IPS DF 19.7 (cell line): ENCODE measurements at places on chromosomes 2 and 18.

DNA sequence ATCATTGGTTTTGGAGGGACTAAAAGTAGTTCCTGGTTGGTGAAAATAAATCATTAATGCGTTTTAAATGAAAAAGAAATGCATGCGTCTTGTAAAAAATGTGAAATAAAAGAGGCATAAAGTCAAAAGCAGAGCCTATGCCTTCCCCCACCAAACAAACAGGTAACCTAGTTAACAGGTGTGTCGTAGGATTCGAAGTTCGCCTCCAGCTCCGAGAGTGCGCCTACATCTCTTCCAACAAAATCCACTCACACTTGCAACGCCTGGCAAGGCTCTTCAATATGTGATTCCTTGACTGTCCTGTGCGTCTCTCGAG, 677 bp upstream of the SMAD4 start:
- DNase-seq = no peak

DNA sequence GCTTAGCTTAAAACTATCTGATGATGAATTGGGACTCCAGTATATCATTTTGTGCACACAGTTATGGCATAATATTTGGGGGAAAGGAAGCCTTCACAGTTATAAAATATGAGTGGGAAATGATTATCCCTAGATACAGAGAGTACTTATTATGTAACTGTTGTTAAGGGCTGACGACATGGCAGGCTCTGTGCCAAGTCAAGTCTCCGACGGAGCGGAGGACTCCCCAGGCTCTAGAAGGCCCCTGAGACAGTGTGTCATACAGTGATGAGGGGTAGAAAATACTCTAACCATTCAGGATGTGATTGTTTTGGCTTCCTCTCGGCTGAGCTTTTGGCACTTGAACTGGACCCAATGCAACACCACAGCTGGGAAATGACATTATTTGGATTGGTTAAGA, 211.8 kb downstream of the SLC8A1 start:
- DNase-seq = no peak

- DNase-seq = no peak
Measured at GRCh38 chr2:169761251-169761969, 27.8 kb downstream of the KLHL23 start.

DNA sequence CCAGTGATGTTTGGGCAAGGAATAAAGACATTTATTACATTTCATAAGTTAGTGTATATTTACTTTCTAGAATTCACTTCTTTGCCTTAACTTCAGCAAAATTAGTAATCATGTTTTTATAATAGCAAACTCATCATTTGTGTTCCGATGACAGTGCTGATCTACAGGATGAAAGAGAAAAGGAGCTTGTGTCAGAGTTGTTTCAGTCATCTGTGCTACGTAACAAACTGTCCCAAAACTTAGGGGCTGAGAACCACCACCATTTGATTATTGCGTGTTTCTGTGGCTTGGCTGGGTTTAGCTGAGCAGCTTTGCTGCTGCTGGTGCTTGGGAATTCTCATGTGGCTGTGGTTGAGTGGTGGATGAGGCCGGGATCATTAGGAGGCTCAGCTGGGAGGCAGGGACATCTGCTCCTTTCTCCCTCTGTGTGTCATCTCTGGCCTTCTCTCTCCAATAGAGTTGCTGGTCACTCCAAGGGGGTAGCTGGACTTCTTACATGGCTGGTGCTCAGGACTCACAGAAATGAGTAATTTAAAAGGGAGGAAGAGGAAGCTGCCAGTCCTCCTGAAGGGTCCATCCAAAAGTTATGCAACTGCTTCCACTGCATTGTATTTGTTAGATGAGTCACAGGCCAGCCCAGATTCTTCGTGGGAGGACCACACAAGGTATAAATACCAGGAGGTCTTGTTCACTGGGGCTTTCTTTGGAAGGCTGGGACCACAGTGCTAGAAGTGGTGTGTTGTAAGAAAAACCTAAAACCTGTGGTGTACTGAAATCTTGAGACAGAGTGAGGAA, 43.4 kb upstream of the HAAO start:
- no peak for DNase-seq

DNA sequence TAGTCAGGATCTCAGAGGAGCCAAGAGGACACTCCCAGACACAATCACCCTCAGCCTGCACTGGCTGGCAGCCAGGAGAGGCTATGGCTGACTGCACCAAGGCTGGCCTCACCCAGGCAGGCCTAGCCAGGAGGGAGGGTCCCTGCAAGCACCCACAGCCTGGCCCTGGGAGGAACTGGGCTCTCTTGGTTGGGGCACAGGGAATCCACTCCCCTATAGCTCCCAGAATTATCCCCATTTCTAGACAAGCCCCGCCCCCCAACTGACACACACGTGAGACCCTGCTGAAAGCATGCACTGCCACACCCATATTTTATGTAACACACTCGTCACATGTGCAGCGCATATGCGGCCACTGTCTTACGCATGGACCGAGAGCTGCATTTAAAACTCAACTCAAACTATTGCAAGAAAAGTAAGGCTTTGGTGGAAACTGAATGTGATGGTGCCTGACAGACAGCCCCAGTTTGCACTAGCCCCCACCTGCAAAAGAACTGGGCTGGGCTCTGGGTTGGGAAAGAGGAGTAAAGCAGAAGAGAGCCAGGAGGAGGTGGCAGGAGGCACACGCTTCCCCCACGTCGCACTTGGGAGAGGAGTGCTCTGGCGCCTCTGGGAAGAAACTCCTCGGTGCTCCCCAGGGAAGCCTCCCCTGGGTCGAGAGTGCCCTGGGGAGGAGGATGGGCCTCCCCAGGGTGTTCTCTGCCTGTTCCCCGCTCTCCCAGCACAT, 28.9 kb upstream of the ARHGEF4 start:
- no peak for DNase-seq

GRCh38 chr2:158904627-158905177, 63.7 kb upstream of the TANC1 start:
- no peak for DNase-seq

GRCh38 chr2:189446780-189447179, 5.5 kb downstream of the WDR75 start:
- DNase-seq = no peak

DNA sequence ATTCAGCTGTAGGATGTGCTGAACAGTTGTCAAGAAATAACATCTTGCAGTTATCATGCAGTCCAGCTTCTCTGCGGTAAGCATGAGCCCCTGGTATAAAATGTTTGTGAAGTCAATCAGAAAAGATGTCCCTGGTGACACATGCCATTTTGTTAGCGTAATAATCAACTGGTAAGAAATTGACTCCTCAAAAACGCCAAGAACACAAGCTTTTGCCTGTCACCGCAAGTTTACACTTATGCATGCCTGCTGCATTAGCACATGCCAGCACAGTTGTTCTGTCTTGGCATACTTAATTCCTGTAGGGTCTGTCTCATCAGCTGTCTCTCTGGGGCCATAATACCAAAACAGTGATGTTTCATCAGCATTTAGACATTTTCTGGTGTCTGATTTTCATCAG, 524.8 kb upstream of the DSEL start:
- no peak for DNase-seq

- no peak for DNase-seq
Measured at GRCh38 chr18:13137670-13138419, 80.7 kb upstream of the LDLRAD4 start.

- DNase-seq = no peak
Measured at GRCh38 chr2:9939587-9940485, 11.7 kb upstream of the GRHL1 start.

DNA sequence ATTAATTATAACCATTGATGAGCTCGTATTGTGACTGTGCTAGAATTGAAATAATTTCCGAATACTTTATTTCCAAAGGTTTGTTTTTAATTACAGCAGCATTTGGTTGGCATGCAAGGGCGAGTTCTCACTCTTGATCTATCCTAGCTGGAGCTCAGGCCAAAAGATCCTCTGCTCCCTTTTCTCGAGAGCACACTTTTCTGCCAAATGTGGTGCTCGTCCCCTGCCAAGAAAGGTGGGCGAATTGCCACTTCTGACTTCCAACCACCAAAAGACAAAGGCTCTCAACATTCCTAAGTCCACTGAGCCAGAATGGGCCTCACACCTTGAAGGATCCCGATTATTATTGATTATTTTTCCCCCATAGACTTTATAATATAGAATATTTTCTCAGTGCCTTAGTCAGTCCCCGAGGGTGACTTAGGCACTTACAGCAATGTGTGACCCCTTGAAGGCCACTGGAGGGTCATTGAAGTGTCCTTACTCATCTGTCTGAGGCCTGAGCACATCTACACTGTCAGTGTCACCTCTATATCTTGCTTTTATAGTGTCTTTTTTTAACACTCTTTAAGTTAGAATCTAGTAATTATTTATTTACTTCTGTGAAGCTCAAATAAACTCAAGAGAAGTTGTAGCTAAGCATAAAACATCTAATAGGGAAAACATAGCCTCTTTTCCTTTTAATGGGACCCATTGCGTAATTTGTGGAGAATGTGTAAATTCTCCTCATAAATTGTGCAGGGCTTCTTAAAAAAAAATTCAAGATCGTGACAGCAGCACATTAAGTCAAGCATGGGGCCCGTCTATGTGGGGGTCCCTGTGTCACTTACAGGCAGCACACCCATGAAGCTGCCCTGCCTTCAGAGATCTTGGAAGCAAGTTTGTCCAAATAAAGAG, 98.3 kb downstream of the MEIS1 start:
- no peak for DNase-seq

DNA sequence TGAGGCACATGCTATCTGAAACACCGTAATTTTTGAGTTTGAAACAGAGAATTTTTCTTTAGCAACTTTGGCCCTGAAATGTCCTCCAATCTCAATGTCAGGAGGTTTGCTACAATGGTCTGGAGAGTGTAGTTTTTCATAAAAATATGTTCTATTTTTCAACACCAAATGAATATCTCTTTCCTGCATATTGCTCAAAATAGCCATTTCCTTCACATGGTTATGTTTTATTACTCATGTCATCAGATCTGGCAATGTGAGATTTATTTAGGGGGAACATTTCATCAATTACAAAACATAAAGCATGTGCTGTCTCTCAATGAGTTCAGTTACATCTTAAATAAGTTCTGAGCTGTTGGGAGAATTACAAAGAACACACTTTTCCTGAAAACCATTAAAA, 871.9 kb upstream of the FSHR start:
- DNase-seq = no peak

GRCh38 chr2:7015007-7015950, 98.1 kb downstream of the RNF144A start:
- no peak for DNase-seq

- no peak for DNase-seq
Measured at GRCh38 chr18:22282311-22283115, 113.1 kb downstream of the GATA6 start.

DNA sequence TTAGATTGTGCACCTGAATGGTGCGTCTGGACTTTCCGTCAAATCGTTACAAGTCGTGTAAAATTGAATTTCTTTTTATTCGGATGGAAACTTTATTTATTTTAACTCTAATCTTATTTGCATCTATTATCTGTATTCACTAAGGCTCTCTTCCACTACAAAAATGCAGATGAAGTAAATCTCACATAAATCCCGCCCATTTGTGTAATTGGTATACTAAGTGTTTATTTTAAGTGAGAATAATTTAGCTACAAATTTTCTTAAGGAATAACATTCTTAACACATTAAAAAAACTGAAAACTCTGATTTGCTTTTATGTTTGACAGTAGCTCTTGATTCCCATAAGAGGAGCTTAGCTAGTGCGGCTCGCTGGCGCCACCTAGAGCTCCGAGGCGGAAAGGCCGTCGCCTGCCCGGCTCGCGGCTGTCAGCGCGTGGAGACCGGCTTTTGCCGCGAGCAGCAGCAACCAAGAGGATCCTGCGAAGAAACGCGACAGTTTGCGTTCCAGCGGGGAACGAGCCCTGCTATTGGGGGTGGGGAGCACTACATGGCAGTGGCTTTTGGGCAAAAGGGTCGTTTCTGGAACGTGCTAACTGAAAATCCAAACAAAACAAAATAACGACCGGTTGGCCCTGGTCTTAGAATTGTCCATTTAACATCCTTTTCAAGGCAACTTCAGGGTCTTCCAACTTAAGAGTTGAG, 6.7 kb downstream of the SP9 start:
- no peak for DNase-seq

DNA sequence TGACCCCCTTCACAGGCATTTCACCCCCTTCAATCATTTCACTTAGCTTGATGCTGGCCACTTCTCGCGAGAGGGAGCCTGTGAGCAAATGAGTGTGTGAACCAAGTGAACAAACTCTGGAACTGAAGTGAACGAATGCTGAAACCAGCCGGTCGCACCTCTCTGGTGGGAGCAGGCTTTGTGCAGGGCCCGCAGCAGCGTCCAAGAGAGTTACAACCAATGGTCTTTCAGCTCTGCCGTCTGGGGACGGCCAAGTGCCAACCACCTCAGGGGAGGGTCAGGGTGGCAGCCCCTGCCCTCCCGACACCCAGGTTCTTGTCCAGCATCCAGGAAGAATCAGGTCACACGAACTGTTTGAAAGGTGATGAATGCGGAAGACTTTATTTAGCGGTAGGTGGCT, 764.0 kb downstream of the SUCLG1 start:
- no peak for DNase-seq

- no peak for DNase-seq
Measured at GRCh38 chr18:10232062-10232461, 222.4 kb upstream of the APCDD1 start.

DNA sequence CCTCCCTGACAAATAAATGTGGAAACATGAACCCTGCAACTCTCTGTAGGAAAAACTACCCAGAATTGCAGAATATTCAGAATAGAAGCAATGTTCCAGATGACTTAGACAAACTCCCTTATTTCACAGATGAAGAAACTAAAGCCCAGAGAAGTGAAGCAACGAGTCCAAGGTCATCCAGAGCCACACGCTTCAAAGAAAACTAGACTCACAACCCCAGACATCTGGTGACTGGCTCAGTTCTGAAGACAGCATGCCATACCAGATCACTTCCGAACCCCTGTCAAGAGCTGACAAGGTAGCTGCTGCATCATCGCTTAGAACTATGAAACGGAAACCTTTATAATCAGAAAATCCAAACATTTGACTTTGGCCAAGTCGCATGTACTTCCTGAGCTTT, 101.3 kb downstream of the PID1 start:
- no peak for DNase-seq

DNA sequence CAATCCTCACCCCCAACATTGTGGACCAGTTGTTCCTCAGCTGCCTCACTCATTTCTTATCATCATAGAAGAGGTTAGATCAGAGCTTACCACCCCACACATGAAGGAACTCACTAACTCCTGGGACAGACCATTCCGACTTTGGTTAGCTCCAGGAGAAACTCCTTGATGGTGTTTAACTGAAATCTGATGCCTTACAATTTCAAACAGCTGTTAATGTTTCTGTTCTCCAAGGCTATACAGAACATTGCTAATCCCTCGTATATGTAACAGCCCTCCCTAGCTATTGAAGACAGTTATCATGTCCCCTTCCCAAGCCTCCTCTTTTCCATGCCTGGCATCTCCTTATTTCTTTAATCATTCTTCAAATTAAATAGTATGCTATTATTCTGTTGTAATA, 14.8 kb downstream of the ERBB4 start:
- no peak for DNase-seq

DNA sequence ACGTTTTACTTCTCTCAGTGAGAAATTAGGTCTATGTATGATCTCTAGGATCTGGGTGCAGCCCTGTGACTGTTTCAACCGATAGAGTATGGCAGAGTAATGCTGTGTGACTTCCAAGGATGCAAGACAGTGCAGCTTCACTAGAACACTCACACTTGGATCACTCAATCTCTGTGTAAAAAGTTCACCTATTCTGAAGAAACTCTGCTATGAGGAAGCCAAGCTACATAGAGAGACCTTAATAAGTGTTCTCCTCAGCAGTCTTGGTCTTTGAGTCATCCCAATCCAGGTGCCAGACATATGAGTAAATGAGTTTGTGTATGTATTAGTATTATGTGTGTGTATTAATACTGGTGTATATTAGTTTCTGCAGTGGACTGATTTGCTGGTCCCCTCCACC, 335.0 kb downstream of the NR4A2 start:
- DNase-seq = no peak
